ENCODE measurements at places on chromosomes 12 and 14.

DNA sequence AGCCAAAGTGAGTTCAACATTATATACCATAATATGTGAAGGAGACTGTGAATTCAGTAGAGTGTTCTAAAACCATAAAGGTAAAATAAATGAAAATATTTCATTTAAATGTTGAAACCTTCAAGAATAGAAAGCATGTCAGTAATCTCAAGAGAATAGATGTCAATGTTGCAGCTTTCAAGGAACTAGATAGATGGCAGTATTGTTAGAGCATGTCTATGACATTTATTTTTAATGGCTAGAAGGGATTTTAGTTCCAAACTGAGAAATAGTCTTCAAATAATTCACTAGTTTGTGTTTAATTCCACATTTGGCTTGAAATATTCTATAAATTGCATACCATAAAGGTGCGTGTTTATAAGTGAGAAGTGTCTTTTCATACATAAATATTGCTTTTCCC is 326.5 kb downstream of the FLRT2 start:
- no peak for DNase-seq

GRCh38 chr12:55610598-55610997 is 26.1 kb upstream of the OR10P1 start:
- no peak for DNase-seq

- no peak for DNase-seq
Measured at GRCh38 chr14:96803958-96804357, 6.8 kb downstream of the VRK1 start.

DNA sequence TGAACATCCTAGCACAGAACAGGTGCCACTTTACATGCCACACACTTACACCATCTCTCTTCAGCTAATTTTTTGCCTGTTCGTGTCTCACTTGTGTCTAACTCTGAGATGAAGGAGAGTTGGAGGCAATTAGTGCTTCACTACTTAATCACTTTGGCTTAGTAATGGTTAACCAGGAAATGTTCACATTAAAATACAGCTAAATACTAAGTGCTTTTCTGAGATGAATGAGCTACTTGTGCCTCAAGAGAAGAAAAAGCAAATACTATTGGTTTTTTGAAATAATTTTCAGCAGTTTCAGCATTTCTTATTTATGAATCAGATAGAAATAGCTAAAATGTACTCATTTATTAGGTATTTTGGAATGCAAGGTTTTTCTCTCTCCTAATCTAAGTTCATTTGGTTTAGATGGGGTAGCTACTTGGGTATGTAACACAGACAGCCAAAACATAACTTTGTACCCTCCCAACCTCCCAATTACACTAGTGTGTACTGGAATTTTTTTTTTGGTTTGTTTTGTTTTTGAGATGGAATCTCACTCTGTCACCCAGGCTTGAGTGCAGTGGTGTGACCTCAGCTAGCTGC is 1474.1 kb upstream of the SEL1L start:
- no peak for DNase-seq

- DNase-seq = no peak
Measured at GRCh38 chr14:50000380-50001150, 107.7 kb downstream of the ARF6 start.

DNA sequence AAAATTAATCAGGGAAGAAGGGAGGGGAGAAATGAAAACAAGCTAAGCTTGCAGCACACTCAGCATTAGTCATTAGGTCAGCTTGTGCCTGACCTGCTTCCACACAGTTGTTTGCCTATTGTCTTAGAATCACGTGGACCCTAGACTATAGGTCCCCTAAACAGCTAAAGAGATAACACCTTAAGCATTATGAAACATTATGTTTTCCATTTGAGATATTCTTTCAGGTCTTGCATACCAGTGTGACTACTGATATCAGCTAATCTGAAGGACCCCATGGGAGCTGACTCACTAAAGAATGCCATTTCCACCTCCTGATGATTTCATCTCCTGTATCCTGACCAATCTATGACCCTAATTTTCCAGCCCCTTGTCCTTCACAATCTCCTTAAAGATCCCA is 154.1 kb upstream of the FUT8 start:
- no peak for DNase-seq

DNA sequence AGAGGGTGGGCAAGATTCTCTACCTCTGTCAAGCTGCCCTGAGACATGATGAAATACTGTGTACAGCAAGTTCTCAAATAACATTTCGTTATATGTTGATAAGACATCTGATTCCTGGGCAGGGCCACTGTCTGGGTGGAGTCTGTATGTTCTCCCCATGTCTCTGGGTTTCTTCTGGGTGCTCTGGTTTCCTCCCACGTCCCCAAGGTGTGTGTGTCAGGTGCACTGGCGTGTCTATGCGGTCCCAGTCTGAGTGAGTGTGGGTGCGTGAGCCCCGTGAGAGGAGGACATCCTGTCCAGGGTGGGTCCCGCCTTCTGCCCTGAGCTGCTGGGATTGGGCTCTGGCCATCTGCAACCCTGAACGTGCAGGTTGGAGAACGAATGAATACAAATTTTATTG is 29.6 kb downstream of the KCTD10 start:
- DNase-seq = no peak

DNA sequence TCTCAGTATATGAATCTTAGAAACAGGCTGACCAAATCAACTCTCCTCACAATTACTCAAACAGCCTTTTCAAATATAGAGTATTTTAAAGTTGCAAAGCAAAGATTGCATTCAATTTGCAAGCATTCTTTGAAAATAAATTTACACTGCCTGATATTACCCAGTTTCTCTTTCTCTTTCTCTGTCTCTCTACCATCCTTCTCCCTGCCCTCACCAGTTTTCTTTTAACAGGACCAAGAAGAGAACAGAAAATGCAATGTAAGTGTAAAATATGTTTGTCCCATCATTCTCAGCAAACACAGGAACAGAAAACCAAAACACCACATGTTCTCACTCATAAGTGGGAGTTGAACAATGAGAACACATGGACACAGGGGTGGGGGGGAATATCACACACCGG is 520.3 kb upstream of the USP15 start:
- DNase-seq = no peak

DNA sequence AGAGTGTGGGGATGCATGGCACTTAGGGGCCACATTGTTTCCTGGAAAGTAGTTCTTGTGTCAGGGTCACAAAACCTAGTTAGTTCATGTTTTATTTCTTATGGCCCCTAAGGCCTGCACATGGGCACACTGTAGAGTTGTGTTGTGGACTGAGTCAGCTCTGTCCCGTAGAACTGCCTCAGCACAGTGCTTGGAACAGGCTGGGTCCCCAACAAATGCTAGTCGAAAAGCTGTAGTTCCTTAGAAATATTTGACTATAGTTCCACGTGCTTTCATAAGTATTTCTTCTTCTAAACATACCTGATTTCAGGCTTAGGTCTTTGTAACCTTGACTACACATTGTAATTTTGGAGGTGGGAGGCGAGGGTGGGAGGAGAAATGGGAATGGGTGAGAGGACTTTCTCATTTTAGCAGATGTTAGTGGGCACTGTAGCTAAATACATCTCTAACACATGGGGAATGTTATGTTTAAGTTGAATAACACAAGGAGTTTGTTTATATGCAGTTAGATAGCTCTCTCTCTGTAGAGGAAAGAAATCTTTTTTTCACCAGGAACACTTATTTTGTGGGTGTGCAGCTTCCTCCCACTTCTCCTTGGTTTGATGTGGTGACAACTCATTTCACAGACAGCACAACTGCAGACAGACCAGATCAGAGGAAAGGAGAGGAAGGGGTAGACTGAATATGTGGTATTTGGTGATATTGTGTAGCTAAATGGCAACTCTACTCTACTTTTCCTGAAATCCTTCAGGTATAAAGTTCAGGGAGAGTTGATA is 39.5 kb upstream of the DACT1 start:
- DNase-seq = no peak

DNA sequence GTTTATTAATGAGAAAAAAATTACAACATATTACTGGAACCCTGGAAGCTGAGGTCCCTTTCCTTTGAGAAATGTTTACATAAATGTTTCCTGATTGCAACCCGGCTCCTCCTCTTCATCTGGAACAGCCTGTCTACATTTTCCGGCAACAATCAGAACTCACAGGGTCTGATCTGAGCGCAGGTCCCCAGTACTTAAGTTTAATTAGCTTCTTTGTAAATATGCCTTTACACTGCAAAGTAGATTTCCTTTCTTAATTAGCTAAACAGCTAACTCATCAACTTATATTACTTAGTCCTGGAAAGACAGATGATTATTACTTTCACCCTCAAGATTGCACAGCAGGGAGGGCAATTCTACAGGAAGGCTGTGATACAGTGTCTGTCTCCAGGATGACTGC is 213.0 kb downstream of the MON2 start:
- no peak for DNase-seq

DNA sequence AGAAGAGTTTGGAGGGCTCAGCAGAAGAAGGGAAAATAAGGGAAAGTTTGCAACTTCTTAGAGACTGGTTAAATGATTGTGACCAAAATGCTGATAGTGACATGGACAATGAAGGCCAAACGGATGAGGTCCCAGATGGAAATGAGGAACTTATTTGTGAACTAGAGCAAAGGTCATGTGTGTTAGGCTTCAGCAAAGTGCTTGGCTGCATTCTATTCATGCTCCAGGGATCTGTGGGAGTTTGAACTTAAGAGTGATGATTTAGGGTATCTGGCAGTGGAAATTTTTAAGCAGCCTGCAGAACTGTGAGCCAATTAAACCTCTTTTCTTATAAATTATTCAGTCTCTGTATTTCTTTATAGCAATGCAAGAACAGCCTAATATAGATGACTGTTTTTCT is 88.9 kb upstream of the ARHGAP5 start:
- DNase-seq = no peak

DNA sequence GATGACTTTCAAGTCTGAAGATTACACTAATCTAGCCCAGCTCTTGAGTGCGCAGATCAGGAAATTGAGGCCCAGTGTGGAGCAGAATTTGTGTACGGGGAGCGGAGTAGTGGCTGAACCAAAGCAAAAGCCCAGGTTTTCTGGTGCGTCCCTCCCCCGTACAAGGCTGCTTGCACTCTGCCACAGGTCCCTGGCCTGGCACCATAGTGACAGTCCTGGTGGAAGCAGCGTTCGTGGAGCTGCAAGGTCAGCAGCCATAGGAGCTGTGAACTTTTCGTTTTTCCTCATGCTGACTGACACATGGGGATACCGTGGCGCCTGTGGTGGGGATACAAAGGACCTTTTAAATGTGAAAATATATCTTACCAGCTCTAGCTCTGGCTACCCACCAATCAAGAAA is 1.7 kb downstream of the EVL start:
- DNase-seq = no peak

GRCh38 chr14:90624227-90624626 is 192.0 kb downstream of the TTC7B start:
- no peak for DNase-seq

DNA sequence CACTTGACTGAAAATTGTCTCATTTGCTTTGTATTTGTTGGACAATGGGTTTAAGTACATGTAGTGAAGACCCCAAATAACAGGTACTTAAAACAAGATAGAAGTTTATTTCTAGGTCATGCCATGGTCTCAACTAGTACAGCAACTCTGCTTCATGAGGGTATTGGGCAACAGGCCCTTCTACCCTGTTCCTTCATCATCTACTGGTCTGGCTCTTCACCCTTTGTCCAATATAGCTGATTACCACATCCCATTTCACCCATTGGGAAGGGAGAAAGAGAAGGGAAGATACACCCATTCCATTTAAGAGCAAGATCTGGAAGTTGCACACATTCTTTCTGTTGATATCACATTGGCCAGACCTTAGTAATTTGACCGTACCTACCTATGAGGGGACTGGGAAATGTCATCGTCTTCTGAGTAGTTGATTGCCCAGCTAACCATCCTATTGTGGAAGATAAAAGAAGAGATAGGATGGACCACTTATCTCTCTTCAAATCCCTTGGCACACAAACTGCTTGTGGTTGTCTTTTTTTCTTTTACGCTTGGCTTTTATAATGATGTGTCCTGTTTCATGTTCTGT is 104.6 kb downstream of the DIP2B start:
- no peak for DNase-seq

- DNase-seq = no peak
Measured at GRCh38 chr12:51593021-51593420, 2.0 kb downstream of the SCN8A start.

- no peak for DNase-seq
Measured at GRCh38 chr12:254912-255311, 7.7 kb downstream of the SLC6A13 start.

GRCh38 chr14:43207189-43207588 is 1299.9 kb downstream of the FSCB start:
- DNase-seq = no peak

DNA sequence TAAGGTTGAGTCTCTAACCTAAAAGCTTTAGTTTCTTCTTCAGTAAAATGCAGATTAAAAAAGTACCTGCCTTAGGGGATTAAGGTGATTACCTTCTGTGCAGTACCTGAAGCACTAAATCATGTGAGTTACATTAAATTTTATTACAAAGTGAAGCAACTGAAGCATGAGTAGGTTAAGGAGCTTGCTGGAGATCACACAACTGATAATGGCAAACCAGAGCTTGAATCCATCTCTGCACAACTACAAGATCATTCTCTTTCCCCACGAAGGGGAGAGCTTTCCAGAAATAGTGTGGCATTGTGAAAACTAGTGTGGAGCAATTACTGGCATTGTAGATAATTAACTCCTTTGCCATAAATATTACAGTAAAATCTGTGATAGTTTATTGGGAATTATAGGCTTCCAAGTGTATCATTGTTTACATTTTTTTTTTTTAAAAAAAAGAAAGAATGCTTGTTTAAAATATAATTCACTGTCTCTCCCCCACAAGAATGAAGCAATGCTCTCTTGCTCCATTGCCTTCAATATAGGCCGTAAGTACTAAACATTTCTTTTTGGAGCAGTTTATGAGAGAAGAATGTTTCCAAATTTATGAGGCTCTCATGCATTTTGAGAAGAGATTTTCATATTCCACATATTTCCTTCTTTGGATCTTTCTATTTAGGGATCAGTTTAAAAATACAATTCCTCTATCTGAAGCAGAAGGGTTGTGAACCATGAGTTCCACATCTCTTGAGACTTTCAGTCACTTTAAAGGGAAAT is 20.5 kb downstream of the SLC38A2 start:
- DNase-seq = no peak

DNA sequence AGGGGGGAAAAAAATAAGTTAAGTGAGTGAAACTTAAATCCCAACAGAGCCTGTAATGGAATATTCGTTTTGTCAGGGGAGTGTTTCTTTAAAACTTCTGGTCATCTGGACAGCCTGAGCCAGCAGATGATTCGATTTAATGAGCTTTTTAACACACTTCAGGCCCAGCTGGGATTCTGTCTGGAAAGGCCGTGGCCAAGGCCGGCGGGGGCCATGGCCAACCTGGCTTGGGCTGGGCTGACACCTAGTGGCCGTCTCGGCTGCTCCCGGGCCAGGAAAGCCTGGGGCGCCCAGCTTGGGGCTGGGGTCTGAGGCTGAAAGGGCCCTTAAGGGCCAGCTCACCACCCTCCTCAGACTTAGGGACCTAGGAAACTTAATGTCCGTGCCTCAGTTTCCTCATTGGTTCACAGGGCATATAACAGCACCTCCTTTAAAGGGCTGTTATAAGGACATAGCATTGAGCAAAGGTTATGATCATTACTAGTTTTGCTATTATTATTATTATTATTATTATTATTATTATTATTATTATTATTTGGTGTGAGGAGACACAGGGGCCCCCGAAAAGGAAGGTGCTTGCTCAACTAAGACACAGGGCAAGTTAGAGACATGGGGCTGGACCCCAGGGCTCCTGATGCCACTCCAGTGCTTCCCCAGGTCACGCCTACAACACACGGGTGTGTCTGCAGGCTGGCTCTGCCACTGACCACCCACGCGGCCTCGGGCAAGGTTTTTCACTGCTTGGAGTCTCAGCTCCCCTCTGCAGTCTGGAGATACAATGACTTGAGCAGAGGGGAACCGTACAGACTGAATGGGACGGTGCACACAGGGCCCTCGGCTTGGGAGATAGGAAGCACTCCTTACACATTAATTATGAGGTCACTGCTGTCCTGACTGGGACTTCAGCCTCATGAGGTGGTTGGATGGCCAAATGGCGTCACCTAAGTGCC is 84.0 kb downstream of the SYNE3 start:
- peak; percentile 64 for DNase-seq
